Chondrocyte (in vitro differentiated cells): ENCODE measurements at places on chromosomes 7 and 10.

DNA sequence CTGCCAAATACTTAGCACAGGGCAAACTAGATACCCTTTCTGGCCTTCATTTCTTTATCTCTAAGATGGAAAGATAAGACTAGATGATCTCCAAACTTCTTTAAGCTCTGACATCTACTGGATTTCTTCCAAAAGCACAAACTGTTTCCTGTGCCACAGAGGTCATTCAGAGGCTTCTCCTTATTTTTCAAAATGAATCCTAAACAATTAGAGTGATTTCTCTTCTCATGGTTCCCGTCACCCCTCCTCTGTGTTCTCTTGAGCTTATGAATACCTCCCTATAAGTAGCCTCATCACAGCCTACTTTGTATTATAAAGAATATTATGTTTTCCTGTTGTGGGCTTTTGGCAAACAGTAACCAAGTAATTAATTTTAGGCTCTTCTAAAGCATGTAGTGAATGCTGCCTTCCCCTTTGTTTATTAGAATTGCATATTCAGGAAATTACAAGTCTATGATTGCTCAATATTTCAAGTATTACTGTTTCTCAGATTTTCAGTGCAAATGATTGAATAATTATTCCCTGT is 179.5 kb downstream of the REEP3 start:
- H3K27me3 ChIP-seq: no peaks in the 10 kb centered on the region
- H3K4me1 ChIP-seq: peaks cover 42% of the 10 kb centered on the region
- H3K36me3 ChIP-seq: no peaks in the 10 kb centered on the region
- H3K4me3 ChIP-seq: no peak overlapping the region
- H3K27ac ChIP-seq: peak overlapping the region; percentile 96

DNA sequence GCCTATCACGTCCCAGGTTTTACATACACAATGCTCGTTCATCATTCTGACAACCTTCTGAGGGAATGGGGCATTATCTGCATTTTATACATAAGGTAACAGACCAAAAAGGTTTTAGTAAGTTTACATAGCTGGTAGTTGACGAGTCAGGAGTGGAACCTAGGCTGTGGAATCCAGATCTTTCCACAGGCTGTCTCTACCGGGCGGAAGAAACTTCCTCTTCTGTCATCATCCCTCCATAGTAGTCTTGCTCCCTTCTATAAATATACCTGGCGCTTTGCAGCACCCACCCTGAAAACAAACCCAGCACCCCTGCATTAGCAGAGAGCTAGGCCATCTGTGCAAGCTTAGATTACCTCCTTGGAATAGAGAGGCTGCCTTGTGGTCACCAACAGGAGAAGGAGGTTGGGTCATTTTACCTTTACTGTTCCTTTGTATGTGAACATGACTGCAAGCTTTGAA is 1.3 kb downstream of the TSPAN13 start:
- H3K4me1 ChIP-seq: peaks cover 21% of the 10 kb centered on the region
- H3K27ac ChIP-seq: peak overlapping the region; percentile 34
- H3K4me3 ChIP-seq: peak overlapping the region; percentile 74
- DNase-seq: no peak
- no peaks in the 10 kb centered on the region for H3K27me3 ChIP-seq

DNA sequence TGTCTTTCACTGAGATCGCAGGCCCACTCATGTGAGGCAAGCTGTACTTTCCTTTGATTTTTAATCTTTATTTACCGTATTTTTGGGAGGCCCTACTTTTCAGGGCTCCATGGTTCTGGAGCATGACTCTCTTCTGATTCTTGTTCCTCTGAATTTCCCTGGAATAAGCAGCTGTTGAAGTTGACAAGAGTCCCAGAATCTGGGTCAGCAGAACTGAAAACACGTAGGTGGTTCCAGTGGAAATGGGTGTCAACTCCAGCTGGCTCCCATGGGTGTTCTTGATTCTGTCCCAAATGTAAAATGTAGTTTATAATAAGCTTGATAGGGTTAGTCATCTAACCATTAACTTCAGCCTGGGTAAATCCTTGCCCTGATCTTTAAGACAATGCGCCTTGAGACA is 409.4 kb downstream of the GATA3 start:
- H3K27ac ChIP-seq: no peak overlapping the region
- H3K4me3 ChIP-seq: no peak overlapping the region
- H3K36me3 ChIP-seq: no peaks in the 10 kb centered on the region
- no peak for DNase-seq
- no peaks in the 10 kb centered on the region for H3K4me1 ChIP-seq

DNA sequence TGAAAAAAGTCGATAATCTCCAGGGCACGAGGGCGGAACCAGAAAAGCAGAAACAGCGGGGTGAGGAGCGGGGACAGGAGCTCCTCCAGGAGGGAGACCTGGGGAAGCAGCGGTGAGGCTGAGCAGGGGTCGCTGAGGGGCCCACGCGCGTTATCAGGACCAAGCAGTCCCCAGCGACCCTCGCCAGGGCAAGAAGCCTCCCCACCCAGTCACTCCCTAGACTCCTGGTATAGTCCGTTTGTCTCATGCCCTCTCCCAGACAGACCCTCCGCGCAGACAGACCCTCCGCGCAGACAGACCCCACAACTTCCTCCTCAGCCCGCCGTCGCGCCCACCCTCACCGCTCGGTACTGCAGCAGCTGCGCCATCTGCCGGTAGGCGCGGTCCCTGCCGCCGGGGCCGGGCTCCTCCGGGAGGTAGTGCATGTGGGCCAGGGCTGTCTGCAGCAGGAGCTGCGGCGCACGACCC is 6.3 kb downstream of the ATG9B start:
- H3K27ac ChIP-seq: no peak overlapping the region
- peak overlapping the region; percentile 60 for H3K4me3 ChIP-seq
- H3K27me3 ChIP-seq: peaks cover 22% of the 10 kb centered on the region
- no peak for DNase-seq
